Right renal pelvis (tissue), 4 donors: ENCODE measurements at places on chromosomes 5 and 9. TPM values are rescaled to one million over a fixed set of nuclear protein-coding genes. Genes with fewer than 3 reads are reported as not detected.

DNA sequence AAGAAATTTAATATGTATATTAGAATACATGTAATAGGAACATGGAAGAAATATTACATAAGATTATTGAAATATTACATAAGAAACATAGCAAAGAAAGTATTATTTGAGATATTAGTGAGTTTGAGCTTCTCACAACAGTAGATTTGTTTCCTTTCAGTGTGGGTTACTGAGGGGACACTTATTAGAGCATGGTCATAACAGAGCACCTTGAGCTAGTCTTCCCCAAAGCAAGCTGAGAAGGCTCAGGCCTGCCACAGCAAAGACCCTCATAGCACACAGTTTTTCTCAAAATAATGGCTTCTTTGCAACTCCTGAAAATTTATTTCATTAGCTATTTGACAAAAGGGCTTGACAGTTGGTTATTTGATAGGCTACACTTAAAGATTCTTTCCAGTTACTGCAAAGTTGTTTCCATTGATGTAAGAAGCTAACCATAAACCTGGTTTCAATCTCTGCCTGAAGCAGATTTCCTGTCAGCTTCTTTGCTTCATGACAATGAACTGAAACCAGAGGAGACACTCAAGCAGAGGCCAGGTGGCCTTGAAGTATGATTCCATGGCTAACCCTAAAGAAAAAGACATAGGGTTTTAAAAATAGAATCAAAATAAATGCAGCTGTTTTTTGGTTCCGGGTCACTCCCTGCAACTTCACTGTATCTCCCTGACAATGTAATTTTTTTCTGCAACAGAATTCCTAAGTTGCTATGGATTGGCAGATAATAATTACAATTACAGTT, 68.6 kb downstream of the ERMP1 start:
- DNase-seq = no peak

- DNase-seq = peak; percentile 76
Observed at GRCh38 chr5:67246108-67246507, 49.5 kb upstream of the CD180 start.

GRCh38 chr5:180305481-180305880, 13.6 kb upstream of the MAPK9 start:
- no peak for DNase-seq

GRCh38 chr5:54302267-54302687, 8.1 kb downstream of the ARL15 start:
- DNase-seq = no peak

DNA sequence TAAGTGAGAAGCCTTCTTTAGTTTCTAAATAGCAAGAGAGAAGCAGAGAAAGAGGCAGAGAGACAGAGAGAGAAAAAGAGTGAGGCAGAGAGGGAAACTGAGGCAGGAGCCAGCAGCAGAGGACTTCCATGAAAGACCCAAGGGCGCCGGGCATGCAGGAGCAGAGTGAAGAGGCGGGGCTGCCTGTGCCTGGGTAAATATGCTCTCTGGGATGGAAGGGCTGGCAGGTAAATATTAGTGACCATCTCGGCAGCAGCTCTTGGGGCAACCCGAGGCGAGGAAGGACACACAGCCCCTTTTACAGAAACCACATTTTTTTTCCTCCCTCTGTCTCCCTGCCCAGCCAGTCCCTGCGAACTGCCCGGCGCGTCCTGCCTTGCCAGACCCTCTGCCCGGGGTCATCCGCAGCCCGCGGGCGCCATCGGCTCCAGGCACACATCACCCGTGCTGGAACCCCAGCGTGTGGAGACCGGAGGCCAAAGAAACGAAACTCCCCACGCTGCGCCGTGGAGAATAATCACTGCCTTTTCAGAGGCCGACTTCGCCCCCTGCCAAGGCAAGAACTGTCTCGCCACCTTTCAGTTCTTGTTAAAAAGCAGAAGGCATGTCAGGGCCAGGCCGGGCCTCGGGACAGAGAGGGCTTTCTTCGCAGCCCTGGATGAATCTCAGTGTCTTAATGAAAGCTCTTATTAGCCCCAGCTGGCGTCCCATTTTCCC, 61.3 kb downstream of the BOD1 start:
- no peak for DNase-seq

The RNF20 gene
- polyA plus RNA-seq = 67.0 TPM
